Neural progenitor cell (in vitro differentiated cells): ENCODE measurements at places on chromosomes 3 and 15.

- no peak for DNase-seq
Measured at GRCh38 chr15:33382491-33382890, 71.7 kb downstream of the RYR3 start.

DNA sequence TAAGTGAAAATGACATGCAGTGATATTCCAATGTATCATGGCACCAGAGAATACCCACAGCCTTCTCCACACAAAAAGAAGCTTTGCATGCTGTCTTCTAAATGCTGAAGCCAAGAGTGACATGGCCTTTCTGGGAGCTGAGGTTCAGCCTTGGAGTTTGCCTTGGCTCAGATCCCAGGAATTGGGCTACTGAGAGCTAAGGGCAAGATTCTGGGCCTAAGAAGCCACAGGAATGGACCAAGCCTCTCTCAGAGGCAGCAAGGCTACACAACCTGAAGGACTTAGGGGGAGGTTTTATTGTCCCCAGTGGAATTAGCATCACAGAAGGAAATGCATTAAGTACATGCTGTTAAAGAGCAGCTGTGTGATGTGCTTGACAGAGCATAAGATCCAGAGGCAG lies 1078.5 kb downstream of the TUSC7 start:
- DNase-seq, result peak; percentile 63

DNA sequence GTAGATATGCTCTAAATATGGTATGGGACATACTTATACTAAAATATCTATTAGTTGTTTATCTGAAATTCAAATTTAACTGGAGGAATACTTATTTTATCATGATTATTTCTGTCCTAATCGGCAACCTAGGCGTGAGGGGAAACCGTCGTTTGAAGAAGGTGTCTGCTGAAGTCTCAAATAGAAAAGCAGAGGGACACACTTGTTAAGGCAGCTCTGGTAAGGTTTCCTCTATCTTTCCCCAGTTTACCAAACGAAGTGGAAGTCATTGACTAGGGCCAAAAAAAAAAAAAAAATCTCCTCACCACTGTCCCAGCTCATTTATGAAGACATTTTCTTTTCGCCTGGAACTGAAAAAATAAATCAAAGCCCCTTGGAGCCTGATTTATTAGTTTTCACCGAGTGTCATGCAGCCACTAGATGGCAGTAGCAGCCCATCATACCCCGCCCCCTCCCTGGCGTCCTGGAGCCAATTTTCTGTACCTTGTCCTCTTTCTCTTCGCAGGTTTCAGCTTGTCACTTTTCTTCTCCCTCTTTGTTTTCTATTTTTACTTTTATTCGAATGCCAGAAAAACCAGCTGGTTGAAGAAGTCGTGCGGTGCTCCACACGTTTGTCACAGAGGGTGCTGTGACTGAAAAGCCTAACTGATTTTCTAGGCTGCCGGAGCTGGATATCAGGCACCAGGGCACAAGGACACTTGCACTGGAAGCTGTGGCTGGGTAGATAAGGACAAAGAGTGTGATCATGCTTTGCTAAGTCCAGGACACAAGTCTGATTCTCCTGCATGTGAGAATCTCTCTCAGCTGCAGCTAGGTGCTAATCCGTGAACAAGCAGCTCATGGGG lies 238.7 kb downstream of the ZPLD1 start:
- DNase-seq, result peak; percentile 85

DNA sequence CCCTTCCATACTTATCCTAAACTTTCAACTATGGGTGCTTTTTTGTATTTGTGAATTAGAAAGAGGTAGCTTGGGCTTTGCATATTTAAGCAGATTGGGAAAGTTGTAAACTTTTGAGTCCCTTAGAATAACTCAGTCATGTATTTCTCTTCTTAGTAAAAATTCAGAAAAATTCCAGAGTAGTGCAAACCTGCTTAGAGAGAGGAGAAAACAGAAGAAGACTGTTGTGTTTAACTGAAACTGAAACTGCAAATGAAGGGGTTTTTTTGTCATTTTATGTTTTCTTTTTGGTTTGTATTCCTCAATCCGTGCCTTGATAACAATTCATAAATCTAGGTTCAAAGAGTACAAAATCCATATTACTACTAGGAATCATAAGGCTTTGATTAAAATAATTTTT lies 31.3 kb downstream of the CD200 start:
- DNase-seq, result no peak

DNA sequence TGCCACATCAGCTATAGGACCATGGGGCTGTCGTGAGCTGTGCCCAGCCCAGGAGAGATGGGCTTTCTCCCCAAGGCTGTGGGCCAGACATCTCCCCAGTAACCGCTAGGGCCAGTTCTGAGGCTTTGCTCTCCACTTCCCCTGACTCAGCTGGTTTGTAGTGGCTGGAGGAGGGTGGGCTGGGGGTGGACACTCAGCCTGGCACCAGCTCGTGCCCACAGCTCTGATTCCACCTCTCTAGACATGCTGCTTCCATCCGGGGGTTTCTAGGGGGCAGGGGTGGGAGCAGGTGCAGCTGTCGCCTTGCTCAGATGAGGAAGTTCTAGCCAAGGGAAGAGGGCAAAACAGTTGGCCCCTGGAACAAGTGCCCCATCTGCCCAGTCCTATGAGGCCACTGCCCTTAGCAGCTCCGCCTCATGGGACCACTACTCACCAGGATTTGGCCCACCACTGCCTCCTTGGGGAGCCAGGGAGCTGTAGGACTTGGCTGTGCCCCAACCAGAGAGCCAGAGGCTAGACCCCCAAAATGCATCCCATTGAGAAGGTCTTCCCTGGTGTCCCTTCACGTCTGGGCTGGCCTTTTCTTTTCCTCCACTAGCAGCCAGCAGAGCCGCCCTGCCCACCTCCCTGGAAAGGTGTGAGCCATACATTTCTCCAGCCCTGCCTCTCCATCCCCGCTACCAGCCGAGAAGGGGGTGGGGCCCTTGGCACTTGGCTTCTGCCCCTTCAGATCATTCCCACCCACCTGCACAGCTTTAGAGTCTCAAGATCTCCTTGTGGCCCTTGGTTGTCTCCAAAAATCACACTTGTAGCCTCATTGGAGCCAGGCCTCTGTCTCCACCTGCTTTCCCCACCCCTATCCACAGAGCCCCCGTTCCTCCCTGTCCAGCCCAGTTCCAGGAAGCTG lies 9.9 kb downstream of the GLYCTK start:
- DNase-seq, result no peak

GRCh38 chr15:41553731-41554130 lies 5.3 kb upstream of the TYRO3 start:
- no peak for DNase-seq

DNA sequence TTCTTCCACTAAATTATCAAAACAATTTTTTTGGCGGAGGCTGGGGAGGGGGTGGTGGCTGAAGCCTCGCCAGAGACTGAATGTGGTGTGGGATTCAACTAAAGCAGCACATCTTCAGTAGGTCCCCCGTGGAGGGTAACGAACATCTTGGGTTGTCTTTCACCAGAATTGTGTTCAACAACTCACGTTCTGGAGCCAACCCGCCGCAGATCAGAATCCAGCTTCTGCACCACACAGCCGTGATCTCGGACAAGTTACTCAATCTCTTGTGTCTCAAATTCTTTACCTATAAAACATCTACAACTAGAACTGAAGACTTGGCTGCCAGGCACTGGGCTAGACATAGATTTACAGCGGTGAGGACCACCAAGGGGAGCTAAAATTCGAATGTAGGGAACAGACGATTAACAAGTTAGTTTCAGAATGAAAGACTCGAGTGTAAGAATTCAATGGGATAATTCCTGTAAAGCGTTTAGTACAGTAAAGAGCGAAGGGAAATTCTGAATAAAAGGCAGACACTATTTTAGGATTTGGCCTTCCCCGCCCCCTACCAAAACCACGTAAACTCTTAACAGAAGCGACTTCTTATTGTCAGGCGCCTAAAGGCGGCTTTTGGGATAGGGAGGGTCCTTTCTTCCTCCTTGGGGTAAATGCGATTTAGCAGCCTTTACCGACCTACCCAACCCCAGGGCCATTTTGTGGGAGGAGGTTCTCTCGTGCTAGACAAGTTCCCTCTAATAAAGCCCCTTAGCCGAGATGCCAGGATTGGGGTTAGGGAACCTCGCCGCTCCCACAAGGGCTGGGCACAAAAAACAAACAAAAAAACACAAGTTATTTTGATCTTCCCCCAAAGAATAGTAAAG lies 697 bp upstream of the RAB5A start:
- peak; percentile 5 for DNase-seq

DNA sequence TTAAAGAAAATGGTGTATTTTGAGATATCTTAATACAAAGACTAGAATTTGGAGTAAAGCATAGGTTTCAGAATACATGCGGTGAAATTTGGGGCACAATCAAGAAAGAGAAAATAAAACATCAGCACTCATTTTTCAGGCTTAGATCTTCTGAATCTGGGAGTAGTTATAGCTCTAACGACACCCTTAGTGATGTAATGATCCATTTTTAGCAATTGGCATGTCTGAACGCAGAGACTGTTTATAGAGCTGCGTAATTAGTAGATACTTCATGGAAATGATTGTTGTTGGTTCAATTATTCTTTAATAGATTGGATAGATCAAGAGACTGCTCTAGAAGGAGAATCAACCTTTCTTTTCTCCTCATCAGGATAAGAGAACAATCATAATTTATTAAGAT lies 47.5 kb upstream of the SNRK start:
- no peak for DNase-seq

DNA sequence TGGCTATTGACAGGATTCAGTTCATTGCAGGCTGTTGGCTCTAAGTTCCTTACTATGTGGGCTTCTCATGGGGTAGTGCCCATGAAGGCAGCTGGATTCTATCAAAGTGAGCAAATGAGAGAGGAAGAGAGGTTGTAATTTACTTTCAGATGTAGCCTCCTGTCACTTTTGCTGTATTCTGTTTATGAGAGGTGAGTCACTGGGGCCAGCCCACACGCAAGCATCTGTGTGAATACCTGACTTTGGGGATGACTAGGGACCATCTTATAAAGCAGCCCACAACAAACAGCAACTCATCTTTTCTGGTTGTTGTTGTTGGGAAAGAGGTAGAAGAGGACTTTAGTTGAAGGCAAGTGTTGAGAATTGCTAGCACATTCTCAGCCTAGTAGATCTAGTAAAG lies 506.3 kb upstream of the GRM7 start:
- DNase-seq, result no peak
